Esophagus squamous epithelium (tissue), 5 donors: ENCODE measurements at places on chromosomes 6 and 20.

DNA sequence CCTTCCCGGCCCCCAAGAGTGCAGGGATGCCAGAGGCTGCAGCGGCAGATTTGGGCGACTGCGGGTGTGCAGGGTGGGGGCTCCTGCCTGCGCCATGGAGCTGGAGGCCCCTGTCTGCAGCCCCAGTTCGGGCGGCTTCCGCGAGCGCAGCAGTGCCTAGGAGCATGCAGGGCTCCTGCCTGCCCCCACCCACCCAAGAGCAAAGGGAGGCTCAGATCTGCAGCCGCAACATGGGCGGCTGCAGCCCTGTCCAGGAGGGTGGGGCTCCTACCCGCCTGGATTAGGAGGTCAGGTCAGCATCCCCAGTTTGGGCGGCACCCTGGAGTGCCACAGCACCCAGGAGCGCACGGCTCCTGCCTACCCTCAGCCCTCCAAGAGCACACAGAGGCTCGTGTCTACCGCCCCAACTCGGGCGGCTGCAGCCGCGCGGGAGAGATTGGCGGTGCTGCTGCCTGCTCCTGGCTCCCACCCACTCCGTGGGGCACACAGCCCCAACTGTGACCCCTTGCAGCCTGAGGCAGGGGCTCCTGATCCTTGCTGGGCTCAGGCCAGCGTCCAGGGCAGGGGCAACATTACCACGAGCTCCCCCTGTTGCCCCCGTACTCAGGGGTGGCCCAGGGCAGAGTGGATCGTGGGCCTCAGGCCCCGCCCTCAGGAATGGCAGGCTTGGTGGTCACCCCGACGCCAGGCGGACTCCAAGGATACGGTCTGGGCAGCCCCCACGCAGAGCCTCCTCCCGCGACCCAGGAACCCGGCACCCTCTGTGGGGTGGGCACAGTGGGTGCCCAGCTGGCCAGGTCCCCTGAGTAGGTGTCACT, 55.5 kb upstream of the UNC93A start:
- no peak for DNase-seq

GRCh38 chr6:87673237-87673636, 28.8 kb downstream of the AKIRIN2 start:
- DNase-seq = no peak

DNA sequence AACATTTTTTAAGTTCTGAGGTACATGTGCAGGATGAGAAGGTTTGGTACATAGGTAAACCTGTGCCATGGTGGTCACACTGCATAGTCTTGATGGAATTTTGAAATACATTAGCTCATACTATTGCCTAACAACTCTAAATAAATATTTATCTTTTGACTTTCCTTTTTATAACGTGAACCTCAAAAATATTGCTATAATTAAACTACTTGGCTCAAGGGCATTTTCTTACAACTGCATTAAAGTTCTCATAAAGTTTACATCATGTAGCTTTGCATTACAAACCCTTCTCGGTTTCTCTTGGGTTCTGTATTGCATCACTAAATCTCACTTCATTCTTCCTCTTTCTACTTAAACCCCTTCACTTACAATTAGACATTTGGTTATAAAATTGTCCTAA, 636.0 kb upstream of the PTCHD4 start:
- DNase-seq = no peak

GRCh38 chr20:9374072-9374471, 140.3 kb upstream of the LAMP5 start:
- DNase-seq = no peak

DNA sequence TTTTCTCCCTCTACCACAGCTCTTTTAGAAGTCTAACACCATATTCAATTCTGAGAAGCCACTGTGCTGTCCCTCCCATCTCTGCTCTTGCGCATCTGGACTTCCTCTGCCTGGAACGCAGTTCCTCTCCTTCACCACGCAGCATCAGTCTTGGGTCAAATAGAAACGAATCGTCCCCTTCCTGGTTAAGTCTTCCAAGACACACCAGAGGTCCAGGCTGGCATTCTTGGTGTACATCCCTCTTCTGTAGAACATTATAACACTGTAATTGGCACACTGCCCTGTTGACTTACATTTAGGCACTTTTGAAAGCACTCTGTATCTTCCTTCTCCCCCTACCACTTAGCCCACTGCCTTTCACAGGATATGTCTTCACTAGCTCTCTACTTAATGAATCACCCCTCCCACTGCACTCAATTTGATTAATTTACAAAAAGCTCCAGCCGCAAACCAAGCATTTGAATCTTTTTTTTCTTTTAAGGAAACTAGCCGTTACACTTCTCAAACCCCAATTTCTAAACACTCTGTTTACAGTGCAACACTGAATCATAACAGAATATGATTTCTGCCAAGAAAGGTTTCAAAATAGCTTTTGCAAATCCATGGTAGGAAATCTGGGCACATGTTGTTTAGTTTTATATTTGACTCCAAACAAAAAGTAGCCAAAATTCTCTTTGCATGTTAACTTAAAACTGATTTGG, 140.8 kb upstream of the CARMIL1 start:
- no peak for DNase-seq
